Activated T-cell treated with anti-CD3 and anti-CD28 coated beads, Interleukin-2, amount 50 U/mL, for 24 hours (primary cell): ENCODE measurements at places on chromosomes 2 and 18.

GRCh38 chr18:61605376-61606067 is 272.3 kb downstream of the CDH20 start:
- no peak for DNase-seq

GRCh38 chr2:239042551-239043320 is 194.9 kb downstream of the TWIST2 start:
- DNase-seq: no peak

DNA sequence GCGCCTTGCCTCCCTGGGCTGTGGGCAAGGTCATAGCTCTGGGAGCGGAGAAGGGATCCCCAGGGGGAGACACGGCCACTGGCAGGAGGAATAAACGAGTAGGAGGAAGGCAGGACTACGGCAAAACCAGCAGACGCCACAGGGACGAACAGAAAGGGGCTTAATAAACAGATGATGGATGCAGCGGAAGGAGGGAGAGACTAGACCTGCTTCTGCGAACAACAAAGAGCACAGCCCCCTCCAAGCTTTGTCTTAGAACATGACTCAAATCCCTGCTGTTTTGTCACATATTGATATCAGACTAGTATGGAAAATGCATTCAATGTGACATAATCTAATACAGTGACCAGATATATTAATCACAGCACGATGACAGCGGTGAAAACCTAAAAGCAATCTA is 155.9 kb upstream of the TPO start:
- no peak for DNase-seq

DNA sequence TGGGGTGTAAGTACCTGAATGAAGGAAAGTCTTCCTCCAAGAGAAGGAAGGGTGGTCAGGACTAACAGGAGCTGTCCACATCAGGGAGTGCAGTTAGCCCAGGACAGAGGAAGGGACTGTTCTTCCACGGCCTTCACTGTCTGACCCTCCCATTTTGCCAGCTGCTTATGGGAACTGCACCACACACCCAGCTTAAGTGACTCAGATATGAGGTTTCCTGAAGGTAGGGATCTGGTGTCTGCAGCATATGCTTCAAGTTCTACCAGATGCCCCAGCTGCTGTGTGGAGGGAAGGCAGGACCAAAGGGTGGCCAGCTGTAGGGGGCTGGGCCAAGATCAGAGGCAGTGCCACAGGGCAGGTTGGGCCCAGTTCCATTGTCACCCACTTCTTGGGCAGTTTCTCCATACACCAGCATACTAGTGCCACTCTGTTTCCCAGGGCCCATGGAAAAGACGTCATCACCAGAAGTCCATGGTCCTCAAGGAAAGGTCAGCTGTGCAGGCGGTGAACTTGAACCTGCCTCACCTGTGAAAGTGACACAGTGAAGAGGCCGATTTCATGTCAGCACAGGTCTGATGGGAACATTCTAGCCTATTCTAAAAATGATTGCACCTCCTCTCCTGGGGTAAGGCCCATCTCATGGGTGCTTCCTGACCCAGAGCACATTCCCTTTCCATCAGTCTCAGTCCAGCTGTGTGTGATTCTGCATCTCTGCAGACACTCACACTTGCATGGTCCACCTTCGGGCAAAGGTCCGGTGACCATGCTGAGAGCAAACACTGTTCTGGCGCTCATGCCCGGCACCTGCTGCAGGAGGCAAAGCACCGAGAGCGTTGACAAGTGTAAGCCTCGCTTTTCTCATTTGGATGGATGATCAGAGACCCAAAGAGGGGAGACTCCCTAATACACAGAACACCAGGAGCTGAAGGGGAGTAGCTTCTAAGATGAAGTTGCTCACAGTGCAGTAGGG is 68.0 kb downstream of the ACAA2 start:
- DNase-seq: no peak

- no peak for DNase-seq
Observed at GRCh38 chr2:98576666-98577312, 31.5 kb downstream of the COA5 start.

DNA sequence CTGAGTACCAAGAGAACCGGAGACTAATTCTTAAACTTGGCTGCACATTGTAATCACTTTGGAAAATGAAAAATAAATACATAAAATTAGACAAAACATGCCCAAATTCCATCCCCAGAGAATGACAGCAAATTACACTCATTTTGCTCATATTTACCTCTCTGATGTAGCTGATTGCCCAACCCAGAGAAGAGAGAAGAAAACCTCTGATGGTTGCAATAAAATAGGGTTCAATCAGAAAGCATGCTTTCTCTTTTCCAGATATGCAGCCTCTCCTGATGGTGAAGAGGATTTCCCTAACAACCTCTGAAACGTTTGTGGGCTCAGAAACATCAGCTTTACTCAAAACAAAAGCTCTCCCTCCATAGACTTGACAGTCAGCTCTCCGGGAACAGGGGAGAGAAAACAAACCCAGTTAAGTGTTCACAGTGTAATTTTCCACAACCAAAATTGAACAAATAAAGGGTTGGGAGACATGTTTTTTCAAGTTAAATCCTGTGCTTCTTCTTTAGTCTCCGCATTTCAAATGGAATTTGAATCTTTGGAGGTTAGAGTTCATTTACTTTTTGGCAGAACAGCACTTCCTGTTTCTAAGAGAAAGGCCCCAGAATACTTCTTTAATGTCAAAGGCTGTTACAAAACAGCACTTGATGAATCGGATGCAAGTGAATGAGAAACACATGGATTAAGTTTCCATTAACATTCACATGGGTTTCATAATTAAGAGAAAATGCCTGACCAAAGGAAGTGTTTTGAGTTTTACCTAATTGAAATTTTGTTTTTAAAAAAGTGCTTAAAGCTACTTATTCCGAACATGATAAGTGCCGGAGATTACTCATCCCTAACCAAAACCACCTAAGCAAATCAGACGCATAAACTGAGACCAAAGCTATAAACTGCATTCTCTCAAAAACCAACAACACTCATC is 570.1 kb upstream of the SYT4 start:
- no peak for DNase-seq

DNA sequence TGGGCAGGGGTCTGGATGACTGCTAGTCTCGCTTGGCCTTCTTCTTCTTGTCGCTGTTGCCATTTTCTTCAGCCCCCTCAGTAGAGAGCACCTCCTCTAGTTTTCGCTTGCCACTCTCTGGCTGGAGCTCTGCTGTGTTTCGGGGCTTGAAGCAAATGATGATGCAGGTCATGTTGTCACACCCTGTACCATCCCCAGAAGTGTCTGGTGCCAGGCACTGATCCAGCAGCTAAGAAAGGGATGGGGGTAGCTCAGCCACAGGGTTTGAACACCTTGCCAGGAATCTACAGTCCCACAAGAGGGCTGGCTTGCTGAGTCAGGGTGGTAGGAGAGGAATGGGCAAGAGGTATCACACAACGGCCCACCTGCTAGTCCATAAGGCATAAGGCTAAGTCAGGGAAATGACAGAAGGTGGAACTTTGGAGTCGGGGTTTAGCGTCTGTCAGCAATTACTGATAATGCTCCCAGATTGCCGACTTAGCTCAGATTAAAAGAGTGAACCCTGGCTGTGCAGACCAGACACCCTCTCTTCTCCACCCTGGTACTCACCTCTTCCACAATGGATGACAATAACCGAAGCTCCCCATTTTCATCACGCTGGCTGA is 1.1 kb upstream of the ZNF513 start:
- DNase-seq: no peak

DNA sequence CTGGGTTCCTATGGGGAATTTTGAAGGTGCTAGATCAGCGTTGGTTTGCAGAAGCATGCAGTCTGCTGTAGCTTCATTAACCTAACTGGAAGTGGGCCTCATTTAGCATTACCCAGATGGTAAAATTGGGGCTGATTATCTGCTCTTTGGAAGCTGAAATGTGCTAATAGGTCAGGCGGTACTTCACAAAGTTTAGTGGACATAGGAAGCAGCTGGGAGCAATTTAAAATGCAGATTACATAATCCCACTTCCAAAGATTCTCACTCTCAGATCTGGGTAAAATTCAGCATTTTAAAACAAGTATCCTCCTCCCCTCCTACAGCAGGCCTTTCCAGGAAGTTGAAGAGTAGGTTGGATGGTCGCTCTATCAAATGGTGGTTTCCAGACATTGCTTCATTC is 907.0 kb downstream of the CPS1 start:
- DNase-seq: no peak

DNA sequence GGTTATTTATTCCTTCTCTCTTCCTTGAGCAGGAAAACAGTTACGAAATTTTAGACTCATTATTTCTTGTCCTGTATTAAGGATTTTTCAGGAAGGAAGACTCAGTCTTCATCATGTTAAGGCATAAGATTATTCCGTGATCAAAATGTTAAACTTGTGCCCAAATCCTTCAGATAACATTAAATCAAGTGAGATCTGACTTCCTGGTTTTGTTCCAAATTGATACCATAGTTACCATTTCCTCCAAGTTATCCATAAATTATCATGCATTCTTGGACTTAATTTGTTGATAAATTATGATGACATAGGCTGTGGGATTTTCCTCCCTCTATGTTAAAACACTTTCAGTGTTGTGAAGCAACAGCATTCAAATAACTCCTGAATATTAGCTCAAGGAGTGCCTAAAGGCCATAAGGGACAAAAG is 31.9 kb downstream of the EFEMP1 start:
- no peak for DNase-seq

DNA sequence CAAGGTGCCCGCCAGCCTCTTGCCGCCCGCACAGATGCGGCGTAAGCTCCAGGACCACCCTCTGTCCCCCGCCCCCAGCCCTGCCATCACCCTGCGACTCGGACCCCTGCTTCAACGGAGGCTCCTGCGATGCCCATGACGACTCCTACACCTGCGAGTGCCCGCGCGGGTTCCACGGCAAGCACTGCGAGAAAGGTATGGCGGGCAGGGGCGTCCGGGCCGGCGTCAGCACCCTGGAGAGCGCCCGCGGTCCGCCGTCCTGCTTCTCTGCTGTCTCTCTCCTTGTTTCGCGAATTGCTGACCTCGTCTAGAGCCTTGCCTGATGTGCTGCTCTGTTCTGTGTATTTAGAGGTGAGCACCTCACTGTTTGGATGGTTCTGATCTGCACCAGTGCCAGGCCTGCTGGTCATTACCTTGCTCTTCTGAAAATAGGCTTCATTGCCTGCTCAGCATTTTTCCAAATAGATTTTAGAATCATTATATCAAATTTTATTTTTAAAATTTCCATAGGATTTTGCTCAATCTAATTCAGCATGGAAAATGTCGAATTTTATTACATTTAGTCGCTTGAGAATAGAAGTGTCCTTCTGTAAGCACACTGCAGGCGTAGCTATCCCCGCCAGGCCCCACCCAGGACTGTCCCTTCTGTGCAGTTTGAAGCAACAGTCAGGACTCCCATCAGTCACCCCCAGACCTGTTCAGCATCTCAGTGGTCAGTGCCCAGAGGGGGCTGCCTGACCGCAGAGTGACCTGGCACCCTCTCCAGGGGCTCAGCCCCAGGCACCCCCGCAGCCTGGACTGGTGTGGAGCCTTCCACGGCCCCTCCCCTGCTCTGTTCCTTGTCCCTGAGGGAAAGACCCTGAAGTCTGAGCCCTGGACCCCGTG is 51.6 kb downstream of the SNED1 start:
- no peak for DNase-seq

- no peak for DNase-seq
Observed at GRCh38 chr2:150630587-150631235, 143.2 kb upstream of the RND3 start.

- no peak for DNase-seq
Observed at GRCh38 chr2:128488434-128488833, 169.8 kb upstream of the HS6ST1 start.

GRCh38 chr18:80210312-80211083 is 36.8 kb downstream of the PARD6G start:
- no peak for DNase-seq

DNA sequence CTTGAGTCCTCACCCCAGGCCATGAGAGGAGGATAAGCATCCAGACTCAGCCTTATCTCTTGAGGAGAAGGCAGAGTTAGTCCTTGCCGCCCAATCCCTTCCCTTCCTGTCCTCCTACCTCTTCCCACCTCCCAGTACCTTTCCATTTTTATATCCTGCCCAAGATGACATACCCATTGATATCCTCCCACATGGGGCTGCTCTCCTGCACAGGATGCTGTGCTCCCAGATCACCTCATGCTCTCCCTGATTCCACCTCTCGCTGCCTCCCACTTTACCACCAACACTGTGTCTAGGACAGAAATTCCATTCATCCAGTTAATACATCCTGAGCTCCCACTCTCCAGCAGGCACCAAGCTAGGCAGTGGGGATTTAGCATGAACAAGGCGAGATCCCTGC is 182.4 kb downstream of the GFPT1 start:
- no peak for DNase-seq

- DNase-seq: no peak
Observed at GRCh38 chr2:64594226-64594989, 59.3 kb downstream of the SERTAD2 start.

DNA sequence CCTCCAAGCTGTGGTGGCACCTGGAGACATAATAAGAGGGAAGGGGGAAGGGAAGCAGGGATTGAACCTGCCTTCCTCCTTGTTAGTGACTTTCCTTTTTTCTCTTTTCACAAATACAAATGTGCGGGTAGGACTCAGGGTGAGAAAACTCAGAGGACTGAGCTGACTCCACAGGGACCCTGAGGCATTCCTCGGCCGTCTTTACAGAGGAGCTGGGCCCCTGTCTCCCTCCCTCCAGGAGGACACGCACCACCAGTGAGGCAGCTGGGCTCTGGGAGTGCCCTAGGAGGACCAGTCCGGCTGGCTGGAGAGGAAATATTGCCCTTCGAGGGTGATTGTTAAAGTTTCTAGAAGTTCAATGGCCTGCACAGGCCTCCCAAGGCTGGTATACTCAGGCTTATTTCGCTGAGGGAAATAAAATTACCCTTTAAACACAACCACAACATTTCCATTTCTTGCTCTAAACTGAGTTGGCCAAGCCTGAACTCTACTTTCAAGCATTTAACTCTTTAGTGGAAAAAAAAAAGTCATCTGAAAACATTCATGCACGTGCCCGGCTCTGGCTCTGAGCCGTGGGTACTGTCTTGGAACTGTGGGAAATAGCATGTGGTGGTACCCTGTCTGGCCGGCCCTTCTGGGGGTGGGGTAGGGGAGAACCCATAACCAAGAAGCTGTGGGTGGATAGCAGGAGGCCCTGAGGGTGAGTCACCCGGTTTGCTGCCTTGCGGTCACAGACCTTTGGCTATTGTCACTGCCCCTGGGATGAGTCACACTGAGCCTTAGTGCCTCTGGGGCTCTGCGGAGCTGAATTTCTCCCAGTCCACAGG is 116.0 kb downstream of the COPS8 start:
- no peak for DNase-seq

DNA sequence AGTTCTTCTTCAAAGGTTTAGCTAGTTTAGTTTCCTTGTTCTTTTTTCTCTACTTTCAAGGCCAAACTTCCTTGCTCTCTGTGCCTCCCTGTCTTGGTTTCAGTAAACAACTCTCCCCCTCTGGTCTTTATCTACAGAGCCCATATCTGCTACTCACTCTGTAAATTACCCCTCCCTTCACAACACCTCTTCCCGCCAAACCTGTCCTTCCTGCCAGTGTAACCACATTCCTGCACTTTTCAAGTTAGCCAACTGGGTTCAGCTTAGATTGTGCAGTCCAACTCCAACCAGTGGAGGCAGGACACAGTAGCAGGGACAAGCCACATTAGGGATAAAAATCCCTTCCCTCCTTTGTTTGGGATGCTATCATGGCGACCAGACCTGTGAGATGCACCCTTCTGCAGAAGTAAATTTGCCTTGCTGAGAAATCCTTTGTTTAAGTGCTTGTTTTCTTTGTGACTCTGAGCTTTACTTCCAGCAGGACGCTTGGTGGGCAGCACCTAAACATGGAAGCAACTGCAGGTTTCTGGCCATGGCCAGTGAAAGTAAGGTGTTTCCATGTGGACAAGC is 706.0 kb downstream of the KCNJ3 start:
- DNase-seq: no peak
